Endodermal cell (in vitro differentiated cells): ENCODE measurements at places on chromosomes 5 and 9.
A peak's percentile ranks its signal among the peaks of the same experiment; 100 is the strongest.

- no peak overlapping the region for H3K27ac ChIP-seq
- H3K27me3 ChIP-seq, result no peaks in the 10 kb centered on the region
- H3K36me3 ChIP-seq, result no peaks in the 10 kb centered on the region
- no peak for DNase-seq
- H3K4me3 ChIP-seq, result no peak overlapping the region
- no peaks in the 10 kb centered on the region for H3K4me1 ChIP-seq
Observed at GRCh38 chr5:103208460-103208859, 50.1 kb upstream of the MACIR start.

DNA sequence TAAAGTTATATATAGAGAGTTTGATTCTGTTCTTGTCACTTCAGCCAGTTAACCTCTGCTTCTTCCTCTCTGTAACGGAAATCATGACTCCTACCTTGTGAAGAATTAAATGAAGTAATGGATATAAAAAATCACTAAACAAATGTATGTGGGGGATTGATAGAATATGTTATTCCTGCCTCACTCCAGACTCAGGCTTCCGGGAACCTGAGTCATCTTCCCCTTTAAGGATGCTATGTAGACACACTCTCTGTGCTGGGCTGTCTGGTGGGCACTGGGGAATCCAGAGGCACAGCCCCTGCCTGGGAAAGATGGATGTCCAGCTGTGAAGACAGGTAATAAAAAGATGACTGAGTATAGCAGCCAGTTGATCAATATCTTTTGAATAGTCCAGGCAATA is 77.4 kb downstream of the ZNF618 start:
- no peaks in the 10 kb centered on the region for H3K36me3 ChIP-seq
- DNase-seq, result no peak
- H3K27ac ChIP-seq, result no peak overlapping the region
- H3K27me3 ChIP-seq, result no peaks in the 10 kb centered on the region
- no peaks in the 10 kb centered on the region for H3K4me1 ChIP-seq
- H3K4me3 ChIP-seq, result no peak overlapping the region

GRCh38 chr5:169826618-169827017 is 153.7 kb downstream of the INSYN2B start:
- H3K27me3 ChIP-seq, result no peaks in the 10 kb centered on the region
- DNase-seq, result peak; percentile 64
- H3K36me3 ChIP-seq, result no peaks in the 10 kb centered on the region

DNA sequence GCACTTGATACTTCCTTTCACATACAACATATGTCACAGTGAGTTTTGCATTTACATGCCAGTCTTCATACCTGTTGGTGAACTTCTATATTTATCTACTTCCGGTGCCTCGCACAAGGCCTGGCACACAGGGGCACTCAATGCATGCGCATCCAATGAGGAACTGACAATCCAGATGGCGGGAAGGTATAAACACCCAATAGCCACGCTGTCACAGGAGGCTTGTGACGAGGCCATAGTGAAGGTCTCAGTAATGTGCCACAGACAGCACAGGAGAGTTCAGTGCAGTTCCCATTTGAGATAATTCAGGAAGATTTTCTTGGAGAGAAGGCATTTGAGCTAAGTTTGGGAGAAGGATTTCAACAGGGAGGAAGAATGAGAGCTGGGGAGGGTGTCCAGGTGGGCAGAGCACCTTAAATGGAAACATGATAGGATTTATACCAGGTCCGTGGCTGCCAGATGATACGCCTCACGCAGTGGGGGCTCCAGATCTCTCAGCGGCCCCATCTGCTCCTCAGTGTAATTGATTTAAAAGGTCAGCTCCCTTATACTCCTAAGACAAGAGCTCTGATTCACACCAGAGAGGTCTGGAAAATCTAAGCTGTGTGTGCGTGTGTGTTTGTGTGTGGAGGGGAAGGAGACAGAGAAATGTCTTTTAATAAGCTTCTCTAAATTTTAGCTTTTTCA is 206.2 kb downstream of the DCP2 start:
- H3K27ac ChIP-seq, result no peak overlapping the region
- H3K4me1 ChIP-seq, result peaks cover 33% of the 10 kb centered on the region
- DNase-seq, result peak; percentile 18
- no peak overlapping the region for H3K4me3 ChIP-seq
- no peaks in the 10 kb centered on the region for H3K27me3 ChIP-seq
- H3K36me3 ChIP-seq, result peaks cover 64% of the 10 kb centered on the region

DNA sequence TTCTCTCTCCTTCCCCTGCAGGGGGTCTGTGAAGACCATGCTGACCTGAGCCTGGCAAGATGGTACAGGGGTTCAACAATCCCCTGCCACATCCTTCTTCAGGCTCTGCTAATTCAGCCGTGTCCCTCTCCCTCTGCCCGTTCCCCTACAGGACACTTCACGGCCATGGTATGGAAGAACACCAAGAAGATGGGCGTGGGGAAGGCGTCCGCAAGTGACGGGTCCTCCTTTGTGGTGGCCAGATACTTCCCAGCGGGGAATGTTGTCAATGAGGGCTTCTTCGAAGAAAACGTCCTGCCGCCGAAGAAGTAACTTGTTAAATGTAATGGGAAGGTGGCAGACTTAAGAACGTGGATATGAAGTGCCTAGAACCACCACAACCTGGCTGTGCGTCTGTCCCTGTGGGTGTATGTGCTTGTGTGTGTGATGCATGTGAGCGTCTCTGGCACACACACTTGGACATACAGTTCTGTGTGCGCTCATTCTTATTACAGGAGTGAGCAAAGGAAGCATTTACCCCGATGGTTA is 6.9 kb upstream of the CCIN start:
- H3K36me3 ChIP-seq, result peaks cover 20% of the 10 kb centered on the region
- peak; percentile 61 for DNase-seq
- H3K4me1 ChIP-seq, result peaks cover 14% of the 10 kb centered on the region
- H3K4me3 ChIP-seq, result no peak overlapping the region
